ENCODE measurements at places on chromosomes 16 and 17.

GRCh38 chr17:45905814-45906213, 11.5 kb downstream of the MAPT start:
- DNase-seq: no peak

GRCh38 chr16:89272631-89273030, 55.1 kb downstream of the ZNF778 start:
- no peak for DNase-seq

- DNase-seq: peak; percentile 22
Measured at GRCh38 chr17:63476854-63477479, at the start of gene ACE. TSS of gene ACE (plus strand) at chr17:63477061. CDS start at chr17:63477095, 34 bp downstream.

DNA sequence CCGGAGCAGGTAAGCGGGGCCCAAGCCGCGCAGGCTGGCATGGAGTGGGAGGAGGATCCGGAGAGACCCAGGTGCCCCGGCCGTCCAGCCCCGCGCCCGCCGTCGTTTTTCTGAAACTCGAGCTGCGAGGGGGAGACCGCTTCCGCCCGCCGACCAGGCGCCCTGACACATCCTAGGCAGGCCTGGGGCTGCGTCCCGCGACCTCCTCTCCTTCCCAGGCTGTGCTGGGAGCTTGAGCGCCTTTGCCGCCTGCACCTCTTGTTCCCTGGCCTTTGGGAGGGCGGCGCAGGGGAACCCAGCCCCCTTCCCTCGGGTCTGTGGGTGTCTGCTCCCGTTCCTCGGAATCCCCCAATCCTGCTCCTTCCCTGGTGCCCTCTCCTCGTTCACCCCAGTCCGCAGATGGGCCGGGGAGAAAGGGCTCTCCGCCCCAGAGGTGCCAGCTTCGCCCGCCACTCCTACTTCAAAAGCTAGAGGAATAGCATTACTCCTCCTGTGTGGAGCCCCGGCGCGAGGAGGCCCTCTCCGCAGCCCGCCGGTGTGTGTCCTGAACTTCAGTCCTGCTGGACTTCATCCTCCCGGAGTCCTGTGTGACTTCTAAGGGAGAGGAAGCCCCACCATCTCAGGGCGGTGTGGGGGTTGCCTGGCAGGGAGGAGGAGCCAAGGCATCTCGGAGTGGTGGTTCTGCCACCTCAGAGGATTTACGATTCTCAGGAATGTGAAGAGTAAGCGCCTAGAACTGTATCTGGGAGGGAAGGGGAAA, 1.0 kb downstream of the NHERF1 start:
- no peak for DNase-seq

GRCh38 chr17:79438546-79439334, 172.1 kb downstream of the RBFOX3 start:
- DNase-seq: no peak

DNA sequence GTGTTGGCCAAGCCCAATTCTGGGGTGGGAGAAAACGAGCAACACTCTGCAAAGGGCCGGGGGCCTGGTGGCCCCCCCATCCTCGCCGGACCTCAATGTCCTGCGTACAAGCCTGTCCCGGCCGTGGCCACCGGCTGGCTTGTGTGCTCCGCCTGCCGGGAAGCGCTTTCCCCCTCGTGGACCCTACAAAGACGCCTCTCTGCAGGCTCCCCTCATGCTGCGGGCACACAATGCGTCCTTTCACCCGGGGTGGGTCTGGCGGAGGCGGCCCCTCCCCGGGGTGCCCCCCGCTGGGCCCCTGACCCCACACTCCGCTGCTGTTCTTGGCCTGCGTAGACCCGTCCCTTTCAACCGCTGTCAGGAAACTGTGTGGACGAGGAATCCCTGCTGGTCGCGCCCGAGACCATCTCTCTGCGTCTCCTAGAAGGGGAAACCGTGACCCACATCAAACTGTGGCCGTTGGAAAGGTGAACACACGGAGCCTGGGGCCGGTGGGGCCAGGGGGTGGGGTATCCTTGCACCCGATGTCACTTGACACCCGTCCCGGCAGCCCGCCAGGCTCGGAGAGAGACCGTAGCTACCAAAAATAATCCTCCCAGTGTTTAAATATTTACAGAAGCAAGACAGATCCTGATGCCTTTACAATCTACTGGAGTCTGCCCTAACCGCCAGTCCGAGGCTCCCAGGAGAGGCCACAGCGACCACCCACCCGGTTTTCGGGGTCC, 43.6 kb downstream of the TBC1D16 start:
- no peak for DNase-seq

GRCh38 chr17:10119203-10120108, 79.0 kb downstream of the GAS7 start:
- DNase-seq: no peak

GRCh38 chr17:11285946-11286345, 44.9 kb downstream of the SHISA6 start:
- DNase-seq: no peak

DNA sequence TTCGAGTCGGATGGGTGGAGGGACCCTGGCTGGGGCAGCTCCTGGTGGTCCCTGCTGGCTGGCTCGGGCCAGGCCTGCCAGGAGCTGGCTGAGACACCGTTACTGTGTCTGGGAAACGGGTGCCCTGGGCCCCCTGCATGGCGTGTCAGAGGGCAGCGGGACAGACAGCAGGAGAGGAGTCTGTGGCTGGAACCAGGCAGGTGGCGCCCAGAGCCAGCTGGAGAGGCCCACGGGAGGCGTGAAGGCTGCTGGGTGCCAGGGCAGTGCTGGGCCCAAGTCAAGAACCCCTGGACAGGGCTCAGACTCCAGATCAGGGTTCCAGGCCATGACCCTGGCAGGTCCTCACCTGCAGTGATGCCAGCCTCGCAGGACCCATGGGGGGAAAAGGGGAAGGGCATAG, 16.6 kb downstream of the SOX8 start:
- DNase-seq: no peak

DNA sequence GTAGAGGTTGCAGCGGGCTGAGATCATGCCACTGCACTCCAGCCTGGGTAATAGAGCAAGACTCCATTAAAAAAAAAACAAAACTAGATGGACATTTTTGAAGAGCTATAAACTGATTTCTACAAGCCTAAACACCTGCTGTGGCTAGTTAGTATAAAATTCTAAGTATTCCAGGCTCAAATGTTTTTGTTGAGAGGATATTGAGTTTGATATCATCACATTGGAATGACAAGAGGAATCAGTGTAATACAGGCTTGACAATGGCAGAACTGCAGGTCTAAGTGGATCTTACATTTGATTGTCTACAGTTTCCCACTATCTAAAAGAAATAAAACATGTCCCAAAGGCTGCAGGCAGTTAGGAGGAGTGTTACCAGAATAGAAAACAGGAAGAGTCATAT, 23.9 kb upstream of the DLX3 start:
- DNase-seq: no peak

GRCh38 chr17:68513932-68514331, 1.7 kb downstream of the PRKAR1A start:
- DNase-seq: no peak

DNA sequence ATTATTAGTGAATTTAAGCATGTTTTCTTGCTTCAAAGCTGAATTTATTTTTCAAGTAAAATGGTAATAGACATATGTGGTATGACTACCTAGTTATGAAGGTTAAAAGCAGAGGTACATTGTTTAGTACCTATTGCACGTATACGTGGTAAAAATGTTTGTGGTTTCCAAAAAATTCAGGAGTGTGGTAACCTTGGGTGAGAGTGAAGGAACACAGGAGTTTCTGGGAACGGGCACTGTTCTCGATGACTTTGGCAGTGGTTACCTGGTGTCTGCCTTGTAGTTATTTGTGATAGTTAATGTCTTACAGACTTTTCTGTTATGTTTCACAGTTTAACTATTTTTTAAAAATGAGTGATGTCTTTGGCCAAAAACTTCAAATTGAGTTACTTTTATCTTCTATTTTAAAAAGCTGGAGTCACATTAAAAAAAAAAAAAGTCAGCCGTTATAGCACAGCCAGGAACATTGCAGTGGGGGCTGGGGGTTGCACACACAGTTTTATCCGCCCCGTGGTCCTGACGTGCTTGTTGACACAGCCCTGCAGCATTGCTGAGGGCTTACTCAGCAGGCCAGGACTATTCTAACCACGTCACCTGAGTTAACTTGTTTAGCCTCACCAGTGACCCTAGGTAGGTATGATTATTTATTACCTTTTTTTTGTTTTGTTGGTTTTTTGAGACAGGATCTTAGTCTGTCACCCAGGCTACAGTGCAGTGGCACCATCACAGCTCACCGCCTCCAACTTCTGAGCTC, 10.9 kb downstream of the JPT2 start:
- DNase-seq: no peak

DNA sequence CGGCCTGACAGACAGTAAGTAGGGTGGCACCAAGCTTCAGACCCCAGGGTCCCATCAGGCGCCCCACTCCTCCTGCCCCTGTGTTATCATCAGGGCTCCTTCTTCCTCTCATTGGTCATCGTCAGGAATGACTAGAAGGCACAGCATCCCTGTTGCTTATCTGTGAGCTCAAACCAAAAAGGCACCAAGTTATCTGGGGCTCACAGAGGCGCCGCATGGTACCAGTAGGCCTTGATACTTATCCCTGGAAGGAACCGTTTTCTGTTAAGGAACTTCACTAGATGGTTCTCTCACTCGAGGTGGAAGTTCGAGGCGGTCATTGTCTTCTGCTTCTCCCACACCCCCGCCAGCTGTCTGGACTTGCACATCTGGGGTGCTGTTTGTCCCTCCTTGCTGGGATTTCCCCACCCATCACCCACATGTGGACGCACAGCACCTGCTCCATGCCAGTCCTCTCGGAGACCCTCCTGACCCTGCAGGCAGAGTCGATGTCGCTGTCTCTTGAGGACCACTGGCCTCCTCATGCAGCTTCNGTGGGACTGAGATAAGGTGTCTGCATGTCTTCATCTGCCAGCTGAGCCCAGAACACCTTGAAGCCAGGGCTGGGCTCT, 52.1 kb downstream of the METRNL start:
- no peak for DNase-seq

- DNase-seq: no peak
Measured at GRCh38 chr17:51461578-51462004, 201.2 kb downstream of the UTP18 start.

DNA sequence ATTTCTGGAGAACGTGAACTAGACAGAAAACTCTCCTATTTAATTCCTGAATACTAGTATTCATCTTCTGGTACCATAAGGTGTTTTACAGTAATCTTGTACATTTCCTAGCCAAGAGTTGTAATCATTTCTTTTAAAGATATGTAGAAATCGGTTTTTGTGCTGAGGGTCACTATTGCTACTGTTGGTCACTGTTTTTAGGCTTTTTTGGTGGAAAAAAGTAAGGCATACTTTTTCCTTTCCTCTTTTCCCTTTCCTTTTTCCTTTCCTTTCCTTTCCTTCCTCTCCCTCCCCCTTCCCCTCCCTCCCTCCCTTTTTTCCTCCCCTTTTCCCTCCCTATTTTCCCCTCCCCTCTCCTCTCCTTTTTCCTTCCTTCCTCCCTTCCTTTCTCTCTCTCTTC, 706.4 kb upstream of the GOT2 start:
- no peak for DNase-seq

DNA sequence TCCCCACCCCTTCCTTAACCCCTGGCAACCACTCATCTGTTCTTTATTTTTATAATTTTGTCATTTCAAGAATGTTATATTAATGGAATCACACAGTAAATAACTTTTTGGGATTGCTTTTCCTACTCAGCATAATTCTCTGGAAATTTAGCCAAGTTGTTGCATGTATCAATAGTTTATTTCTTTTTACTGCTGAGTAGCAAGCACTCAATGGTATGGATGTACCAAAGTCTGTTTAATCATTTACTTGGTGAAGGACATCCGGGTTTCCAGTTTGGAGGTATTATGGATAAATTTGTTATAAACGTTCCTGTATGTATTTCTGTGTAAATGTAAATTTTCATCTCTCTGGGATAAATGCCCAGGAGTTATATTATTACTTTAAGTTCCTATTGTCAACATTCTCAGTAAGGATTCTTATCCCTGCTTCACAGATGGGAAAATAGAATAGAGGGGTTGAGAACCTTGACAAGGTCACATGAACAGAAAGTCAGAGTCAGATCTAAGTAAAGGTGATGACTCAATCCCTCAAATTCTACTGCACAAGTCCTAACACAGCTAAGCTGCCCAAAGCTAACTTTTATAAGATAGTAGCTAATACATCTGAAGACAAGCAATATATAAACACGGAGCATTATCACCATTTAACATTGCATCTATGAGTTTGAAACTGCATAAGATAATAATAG, 62.4 kb upstream of the MTMR4 start:
- no peak for DNase-seq

DNA sequence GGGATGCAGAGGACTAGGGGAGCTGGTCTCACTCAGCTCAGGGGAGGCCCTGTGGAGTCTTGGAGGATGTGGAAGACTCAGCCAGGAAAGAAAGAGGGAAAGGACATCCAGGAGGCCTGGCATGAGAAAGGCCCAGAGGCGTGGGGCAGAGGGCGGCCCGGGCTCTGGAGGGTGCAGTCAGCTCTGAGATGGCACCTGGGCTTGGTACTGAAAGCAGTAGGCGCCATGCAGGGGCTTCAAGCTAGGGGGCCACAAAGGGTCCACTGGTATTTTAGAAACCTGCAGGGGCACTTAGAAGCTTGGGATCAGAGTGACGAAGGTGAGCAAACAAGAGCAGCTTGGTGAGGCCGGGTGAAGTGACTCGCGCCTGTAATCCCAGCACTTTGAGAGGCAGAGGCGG, 5.6 kb downstream of the FAM171A2 start:
- no peak for DNase-seq

DNA sequence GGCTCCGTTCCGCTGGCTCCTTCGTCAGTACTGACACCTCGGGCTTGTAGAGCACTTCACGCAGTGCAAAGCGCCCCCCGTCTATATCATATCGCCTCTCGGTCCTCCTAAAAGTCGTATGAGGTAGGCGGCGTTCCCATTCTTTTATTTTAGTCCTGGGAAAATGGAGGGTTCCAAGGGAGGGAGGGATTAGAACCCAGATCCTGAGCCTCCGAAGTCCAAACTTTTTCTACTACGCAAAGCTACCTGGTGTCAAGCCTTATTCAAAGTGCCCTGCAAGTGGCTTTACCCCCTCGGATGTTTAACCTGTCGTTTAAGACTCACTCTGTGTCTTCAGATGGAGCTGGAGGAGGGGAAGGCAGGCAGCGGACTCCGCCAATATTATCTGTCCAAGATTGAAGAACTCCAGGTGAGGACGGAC, 348 bp upstream of the FTSJ3 start:
- DNase-seq: no peak

DNA sequence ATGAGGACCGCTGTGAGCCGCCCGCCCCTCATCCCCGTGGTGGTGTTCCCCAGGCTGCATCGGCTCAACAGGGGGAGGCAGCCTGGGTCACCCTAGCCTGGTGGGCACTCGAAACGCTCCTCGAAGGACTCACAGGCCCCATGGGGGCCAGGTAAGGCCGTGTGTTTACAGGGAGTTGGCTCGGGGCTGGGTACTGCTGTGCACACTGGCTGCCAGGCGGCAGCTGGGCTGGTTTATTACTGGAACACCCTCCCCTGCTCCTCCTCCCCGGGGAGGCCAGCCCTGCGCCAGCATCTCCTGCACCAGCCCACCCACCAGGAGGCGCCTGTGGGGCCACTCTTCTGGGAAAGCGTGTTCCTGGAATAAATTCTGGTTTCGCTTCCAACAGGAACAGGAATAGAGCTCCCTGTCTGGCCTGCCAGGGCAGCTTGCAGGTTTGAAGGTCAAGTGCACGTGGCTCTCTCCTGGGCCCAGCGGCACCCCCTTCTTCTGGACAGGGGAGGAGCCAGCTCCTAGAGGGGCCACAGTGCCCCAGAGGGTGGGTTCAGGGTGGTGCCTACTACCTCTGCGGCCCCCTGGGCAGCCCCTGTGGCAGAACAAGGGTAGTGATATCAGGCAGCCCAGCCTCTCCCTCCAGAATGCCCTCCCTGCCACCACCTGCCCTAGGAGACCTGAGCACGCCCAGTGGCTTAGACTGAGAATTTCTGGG, 11.3 kb downstream of the MCRIP1 start:
- peak; percentile 78 for DNase-seq

- no peak for DNase-seq
Measured at GRCh38 chr17:69575346-69575761, 160.9 kb downstream of the MAP2K6 start.
